ENCODE measurements at places on chromosomes 11 and 22.

DNA sequence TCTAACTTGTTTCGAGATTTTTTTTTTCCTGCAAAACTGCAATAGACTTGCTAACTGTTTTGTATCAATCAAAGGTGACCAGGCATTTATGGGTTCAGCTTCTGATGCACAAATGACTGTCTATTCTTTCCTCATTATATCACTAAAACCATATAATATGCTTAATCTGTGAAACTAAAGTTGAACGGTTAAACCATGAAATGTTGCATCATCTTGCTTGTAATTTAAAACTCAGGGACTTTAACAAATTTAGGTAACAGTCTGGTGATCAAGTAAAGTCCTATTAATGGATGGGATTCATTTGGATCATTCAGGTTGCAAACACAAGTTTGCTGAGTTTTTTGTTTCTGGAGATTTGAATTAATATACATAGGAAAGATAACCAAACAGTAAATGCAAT lies 232.0 kb upstream of the LUZP2 start:
- no peak for DNase-seq

DNA sequence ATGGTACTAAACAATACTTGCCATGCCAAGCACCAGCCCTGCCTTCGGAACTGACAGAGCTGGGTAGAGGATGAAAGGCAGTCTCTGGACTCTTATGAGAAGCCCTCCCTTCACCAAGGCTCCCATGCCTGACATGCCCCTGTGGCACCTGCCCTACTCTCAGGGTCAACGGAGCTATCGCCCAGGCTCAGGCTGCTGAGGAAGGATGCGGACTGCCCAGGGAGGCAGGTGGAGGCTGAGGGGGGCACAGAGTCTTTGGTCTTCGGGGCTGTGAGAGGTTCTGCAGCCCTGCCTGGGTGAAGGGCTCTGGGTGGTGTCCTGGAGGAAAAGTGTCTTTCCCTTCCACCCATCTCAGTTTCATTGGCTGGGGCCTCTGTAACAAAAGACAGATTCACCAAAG lies 290.8 kb upstream of the B3GAT1 start:
- DNase-seq = no peak

GRCh38 chr11:69352715-69353319 lies 58.9 kb downstream of the MYEOV start:
- no peak for DNase-seq

GRCh38 chr11:1126491-1126926 lies 31.2 kb upstream of the MUC5AC start:
- DNase-seq = no peak

GRCh38 chr22:49017482-49018329 lies 810.0 kb downstream of the BRD1 start:
- no peak for DNase-seq

DNA sequence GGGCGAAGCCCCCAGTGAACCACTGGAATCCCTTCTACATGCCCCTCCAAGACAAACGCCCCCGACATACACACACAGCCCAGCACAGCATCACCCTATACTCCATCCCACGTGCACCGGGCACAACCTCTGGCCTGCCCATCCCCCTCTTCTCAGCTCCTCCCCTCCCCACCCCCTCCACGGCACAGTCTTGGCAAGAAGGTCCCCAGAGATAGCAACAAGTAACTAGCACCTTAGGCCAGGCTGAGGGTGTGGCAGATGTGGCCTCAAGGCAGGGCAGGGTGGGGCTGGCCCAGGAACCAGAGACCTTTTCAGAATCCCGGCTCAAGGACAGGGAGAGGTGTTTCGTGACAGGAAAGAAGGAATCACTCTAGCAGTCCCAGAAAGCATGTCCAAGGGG lies 54.3 kb downstream of the CYTH4 start:
- DNase-seq = no peak

DNA sequence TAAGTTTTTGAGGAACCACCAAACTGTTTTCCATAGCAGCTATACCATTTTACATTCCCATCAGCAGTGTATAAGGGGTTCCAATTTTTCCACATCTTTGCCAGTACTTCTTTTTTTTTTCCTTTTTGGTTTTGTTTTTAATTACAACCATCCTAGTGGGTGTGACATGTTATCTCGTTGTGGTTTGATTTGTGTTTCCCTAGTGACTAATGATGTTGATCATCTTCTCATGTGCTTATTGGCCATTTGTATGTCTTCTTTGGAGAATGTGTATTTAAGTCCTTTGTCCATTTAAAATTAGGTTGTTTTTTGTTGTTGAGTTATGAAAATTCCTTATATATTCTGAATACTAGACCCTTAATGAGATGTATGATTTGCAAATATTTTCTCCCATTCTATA lies 59.3 kb downstream of the STIM1 start:
- DNase-seq = no peak

- DNase-seq = no peak
Measured at GRCh38 chr11:16814410-16815046, 76.1 kb downstream of the C11orf58 start.

DNA sequence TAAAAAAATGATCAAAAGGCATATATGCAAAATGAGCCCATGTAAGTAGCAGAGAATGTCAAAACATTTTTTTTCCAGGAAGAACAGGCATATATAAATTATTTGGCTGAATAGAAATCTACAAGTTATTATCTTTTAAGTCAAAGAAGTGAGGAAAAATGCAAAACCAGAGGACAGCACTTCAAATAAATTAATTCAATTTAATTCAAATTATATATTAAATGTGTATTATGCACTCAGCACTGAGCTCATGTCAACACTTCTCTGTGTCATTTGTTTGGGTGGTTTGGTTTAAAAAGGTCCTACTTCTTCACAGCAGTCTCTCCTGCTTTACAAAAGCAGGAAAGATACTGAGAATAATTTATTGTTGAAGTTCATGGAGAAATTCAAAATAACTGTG lies 41.9 kb upstream of the PDGFD start:
- DNase-seq = no peak

- no peak for DNase-seq
Measured at GRCh38 chr22:39907047-39907446, 6.2 kb downstream of the GRAP2 start.

DNA sequence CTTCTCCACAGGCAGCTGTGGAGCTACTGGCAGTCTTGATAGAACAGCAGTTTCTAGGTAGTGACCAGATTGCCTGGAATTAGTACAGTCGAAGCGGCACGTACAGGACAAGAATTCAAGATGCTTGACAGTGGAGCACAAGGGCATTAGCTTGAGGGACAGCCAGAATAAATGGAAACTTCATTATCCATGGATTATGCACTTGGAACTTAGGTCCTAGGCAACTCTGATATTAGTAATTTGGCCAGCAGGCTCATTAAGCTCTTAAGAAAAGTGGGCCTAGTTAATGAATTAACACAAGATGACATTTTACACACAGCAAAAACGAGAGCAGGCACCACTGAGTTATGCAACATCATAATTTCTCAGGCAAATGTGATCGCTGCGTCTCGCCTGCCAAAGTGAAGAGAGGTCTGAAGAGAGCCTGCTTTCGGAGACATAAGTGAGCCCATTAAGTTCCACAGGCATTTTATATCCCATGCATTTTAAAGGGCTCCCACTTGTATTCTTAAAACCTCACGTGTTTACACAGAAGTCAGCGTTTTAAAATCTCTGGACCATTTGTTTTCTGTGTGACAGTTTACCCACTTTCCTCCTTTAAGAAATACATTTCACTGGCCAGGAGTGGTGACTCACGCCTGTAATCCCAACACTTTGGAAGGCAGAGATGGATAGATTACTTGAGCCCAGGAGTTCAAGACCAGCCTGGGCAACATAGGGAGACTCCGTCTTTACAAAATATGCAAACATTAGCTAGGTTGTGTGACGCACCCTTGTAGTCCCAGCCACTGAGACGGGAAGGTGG lies 66.2 kb downstream of the COMMD9 start:
- DNase-seq = no peak

DNA sequence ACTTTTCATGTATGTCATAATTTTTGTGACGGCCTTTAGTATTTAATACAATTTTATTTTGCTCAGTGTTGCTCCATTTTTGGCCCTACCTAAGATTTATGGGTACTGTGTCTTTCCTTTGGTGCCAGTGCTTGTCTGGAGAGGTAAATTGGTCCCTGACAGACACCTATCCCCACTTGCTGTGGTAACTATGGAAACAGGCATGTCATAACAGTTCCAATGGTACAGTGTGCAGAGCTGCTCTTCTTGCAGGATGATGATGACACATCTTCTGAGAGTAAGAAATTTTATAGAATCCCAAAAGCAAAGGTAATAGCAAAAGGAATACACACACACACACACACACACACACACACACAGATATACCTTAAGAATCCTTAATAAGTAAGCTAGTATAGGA lies 118.5 kb downstream of the ELP4 start:
- DNase-seq = no peak

DNA sequence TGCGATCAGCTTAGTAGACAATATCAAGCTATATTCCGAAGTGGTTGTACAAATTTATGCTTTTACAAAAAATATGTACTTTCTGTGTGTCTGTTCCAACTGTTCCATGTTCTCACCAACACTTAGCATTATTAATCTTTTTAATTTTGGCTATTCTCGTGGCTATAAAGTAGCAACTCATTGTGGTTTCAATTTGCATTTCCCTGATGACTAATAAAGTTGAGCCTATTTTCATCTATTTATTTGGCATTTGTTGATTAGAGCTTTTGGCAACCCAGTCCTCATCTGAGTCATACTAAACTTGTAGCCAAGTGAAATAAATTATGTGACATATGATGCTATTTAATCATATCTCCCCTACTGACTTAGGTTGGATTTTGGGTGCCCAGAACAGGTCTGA lies 115.9 kb downstream of the FBXO7 start:
- no peak for DNase-seq

DNA sequence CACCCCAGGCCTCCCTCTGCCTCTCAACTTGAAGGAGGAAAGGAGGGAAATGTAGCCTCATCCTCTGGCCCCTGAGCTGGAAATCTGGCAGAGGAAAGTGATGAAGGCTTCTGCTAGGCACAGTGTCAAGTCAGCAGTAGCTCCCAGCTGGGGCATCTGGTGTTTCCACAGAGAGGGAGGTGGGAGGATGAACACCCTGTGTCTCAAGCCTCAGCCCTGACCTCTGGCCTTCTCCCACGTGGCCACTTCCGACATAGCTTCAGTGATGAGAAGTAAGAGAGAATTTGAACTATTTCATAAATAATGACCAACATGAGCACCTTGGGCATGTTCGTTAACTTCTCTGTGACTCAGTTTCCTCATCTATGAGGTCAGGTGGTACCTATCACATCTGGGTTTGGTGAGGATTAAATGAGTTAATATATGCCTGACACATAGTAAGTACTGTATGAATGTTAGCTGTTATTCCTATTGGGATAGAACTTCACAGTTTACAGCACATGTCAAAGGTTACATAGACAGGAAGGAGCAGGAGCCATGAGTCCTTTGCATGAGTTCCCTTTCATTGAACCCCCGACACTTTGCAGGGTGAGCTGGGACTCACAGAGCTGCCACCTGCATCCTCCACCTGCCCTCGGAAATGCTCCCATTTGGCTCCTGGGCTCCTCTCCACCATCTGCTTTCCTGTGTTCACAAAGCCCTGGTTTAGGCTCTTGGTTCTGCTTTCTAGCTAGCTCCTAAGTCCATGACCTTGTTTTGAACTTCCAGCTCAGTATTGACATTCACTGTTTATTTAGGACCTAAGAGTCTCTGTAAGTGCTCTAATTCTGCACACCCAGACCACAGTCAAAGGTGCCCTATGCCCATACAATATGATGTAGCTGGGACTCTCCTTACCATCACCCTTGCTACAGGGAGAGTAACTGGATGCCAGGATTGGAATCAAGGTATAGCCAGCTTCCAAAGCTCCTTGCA lies 61.7 kb downstream of the CSNK2A3 start:
- DNase-seq = no peak

Measured in caudate nucleus (tissue), 63 donors.